ENCODE measurements at places on chromosomes 13 and 19. TPM values are rescaled to one million over a fixed set of nuclear protein-coding genes. Genes with fewer than 3 reads are reported as not detected.

GRCh38 chr13:66180836-66181235, 1049.3 kb downstream of the PCDH9 start:
- DNase-seq, result no peak

- no peak for DNase-seq
Measured at GRCh38 chr13:41916173-41916954, 44.5 kb downstream of the VWA8 start.

DNA sequence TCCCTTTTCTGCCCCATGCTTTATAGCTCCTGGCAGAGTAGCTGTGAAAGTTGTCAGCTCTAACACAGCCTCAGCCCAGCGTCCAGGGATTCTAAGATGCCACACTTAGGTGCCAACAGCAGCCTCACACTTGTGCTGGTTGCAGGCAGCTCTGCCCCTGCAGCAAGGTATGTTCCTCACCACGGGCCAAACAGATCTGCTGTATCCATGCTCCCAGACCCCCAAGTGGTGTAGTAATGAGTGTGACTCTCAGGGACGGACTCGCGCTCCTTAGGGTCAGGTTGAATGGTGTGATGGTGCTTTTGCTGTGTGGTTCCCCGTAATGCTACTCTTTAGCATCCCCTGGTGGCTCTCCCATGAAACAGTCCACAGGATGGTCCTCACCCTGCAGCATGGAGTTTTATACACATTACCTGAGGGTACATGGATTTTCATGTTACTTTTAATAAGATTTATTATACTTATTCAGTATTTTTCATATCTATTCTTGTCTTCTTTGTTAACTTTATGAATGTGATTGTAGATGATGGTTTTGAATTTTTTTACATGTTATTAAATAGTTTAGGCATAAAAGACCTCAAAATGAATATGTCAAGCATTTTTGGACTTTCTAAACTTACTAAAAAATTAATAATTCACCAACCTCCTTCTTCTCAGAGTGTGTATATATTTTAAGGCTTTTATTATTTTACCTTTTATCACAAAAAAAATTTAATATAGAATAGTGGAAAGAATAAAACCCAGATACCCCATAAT, 232.5 kb downstream of the SLC7A1 start:
- no peak for DNase-seq

DNA sequence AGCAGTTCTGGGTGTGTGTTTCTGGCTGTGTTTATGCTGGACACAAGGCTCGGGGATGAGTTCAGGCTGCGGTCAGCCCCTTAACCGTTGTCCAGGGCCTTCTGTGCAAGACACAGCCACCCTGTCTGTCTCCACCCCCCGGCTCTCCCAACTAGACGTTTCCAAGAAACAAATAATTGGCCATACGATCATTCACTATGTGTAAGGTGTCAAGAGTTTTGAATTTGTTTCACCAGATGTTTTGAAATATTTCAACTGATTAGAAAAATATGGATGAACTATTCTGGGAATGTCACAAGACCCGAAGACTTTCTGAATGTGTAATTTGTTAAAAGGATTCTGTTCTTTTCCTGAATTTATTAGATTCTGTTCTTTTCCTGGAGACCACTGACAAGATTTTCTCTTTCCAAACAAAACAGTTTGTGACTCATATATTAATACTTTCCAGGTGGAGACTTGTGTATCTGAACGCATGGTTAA, 318.2 kb downstream of the MYO16 start:
- DNase-seq, result no peak

The ZNF433 gene
- total RNA-seq, result 3.8 TPM

GRCh38 chr13:68439817-68440216, 1209.7 kb upstream of the PCDH9 start:
- DNase-seq, result no peak

DNA sequence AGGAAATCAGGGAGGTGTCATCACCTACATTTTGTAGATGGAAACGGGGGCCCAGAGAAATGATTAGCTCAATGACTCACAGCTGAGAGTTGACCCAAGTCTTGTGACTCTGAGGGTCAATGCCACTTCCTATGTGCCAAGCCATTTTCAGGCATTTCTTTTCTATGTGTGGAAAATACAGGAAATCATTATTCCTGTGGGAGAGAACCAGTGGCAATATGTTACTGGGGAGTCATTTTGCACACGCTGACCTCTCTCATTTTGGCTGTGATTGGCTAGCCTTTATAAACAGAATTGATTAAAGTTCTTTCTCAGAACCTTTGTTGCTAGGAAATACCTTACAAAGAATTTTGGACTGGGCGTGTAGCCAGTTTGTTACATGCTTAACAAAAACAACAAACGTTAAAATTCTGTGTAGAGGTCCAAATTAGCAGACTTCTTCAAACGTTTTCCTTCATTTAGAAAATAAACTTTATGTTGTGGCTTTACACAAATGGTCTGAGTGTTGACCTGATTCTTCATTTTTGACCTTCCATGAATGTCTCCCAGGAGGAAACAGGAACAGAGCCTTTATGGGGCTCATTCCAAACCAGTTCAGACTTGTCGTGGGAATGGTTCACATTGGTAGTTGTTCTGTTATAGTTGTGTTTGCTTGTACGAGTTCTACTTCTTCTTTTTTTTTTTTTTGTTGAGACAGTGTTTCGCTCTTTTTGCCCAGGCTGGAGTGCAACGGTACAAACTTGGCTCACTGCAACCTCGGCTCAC, 11.4 kb downstream of the PCCA start:
- no peak for DNase-seq

DNA sequence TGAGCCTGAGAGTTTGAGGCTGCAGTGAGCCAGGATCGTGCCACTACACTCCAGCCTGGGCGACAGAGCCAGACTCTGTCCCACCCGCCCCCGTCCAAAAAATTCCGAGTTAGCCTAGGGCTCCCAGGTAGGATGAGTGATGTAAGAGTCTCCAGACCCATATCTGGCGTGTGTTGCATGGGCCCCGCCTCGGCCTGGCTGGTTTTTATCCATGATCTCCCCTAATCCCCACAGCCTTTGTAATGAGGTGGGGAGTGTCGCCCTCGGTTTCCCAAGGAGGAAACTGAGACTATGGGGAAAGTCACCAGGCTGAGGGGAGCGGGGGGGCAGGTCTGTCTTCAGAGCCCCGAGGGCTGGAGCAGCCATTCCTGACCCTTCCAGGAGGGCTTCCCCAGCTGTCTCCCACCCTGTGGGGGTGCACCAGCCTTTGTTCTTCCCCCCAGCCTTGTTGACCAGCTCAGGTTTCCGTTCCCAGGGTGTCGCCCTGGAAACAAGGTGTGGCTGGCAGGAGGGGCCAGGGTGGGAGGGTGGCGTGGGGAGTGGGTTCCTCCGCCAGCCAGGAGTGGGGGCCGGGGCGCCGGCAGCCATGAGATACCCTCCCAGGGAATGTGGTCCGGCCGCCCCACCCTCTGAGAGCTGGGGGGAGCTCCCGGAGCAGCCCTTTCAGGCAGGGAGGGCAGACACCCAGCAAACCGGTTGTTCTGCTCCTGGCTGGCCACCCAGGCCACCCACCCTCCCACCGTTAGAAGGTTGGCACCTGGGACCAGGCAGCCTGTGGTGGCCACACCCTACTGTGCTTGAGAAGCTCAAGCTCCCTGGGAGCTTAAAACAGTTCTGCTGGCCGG, 11.5 kb downstream of the MYH14 start:
- no peak for DNase-seq

The MED26 gene
- 3.9 TPM for total RNA-seq

The IZUMO2 gene
- not detected for total RNA-seq
